ENCODE measurements at places on chromosomes 5 and 9. TPM values are rescaled to one million over a fixed set of nuclear protein-coding genes. Genes with fewer than 3 reads are reported as not detected.

The MLANA gene
- total RNA-seq, result not detected

The GHR gene
- not detected for total RNA-seq

The C9orf153 gene
- total RNA-seq, result not detected

The IFNA2 gene
- not detected for total RNA-seq

The CTSL gene
- 1,037 TPM for total RNA-seq
